ENCODE measurements at places on chromosomes 1 and 21.

DNA sequence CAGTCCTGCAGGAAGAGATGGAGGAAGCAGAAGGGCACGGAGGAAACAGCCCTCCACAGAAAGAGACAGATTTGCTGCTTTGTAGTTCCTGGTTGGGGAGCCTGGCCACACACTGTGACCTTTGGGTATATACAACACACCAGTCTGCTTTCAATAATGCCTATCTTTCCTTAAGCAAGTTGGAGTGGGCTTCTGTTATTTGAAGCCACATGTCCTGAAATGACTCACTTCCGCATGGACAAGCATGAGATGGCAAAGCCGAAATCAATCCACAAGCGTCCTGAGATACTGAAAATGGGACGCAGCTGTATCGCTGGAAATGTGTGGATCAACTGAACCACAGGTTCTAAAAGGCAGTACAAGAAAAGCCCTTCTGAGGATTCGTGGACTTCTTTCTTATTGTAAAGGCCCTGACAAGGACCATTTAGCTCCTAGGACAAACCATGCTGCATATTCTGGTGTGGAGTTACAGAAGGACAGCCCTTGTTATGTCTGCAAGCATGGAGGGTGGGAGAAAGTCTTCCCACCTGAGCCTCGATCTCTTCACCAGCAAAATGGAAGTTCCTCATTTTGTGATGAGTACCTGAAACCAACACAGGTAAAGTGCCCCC lies 22.7 kb upstream of the FHAD1 start:
- DNase-seq, result no peak

GRCh38 chr1:182460550-182460951 lies 10.6 kb downstream of the RGSL1 start:
- DNase-seq, result no peak

DNA sequence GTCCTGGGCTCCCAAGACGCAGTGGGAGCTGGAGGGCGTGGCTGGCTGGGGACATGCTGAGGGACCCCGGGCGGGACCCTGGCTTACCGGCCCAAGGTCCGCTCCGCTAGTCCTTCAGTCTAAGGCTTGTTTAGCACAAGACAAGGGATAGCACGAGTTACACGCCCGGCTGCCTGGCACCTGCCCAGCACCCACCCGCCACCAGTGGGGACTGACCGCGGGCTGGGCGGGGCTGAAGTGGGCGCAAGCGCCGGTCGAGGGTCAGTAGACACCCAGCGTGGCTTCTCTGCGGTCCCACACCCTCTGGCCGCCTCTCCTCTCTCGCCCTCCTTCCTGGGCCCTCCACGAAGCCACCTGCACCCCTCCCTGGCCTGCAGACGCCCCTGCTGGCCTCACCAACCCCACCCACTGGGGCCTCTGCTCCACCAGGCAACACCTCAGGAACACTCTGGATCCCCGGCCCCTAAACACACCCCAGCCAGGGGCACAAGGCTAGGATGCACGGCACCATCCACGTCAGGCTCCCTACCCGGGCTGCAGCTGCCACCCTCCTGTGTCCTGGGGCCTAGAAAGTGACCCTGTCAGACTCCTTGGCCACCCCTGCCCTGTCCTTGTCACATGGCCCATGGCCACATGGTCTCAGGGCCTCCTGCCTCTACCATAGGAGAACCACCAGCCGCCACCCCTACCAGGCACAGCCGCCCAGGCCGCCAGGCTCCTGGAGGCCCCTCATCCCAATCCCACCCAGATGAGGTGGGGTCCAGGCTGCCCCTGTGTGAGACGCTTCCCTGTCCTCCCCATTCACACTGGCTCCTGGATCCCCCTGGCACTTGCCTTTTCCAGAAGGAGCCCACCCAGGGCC lies 6.1 kb downstream of the TAS1R3 start:
- no peak for DNase-seq

- DNase-seq, result peak; percentile 40
Observed at GRCh38 chr1:74771913-74772515, 39.1 kb downstream of the TYW3 start.

DNA sequence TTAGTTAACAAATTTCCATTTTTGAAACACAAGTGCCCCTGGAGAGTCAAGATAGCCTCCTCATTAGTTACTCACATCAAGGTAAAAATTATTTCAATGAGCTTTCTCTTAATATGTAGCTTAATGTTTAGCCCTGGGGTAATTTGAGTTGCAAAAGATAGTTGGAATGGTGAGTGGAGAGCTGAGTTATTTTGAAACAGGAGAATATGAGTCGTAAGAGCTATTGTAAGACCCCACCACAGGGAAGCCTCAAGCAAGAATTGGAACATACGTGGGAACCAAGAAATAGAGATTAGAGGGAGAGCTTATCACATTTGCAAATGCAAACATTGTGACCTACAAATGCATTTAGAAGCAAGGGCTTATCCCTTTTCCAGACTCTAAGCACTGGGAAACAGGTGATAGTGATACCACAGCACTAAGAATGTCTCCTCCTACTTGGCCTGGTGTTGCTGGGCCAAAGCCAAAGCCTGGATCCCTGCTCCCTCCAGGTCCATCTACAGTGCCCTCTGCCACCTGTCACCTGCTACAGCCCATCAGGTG lies 635.1 kb downstream of the PTPRC start:
- no peak for DNase-seq

DNA sequence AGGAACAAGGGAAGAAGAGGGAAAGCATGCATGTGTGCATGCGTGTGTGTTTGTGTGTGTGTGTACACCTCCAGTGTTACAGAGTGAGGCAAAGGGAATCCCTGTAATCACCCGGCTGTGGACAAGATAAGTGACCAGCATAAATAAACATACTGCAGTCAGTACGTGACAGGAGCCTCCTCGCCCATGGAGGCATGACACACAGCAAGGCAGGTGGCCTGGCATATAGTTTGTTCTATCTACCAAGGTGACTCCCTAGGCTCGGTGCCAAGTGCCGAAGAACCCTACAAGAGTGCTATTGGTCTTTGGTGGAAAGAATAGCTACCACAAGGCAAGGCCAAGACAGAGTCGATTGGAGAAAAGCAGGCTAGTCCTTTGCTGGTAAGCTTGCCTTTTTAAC lies 31.7 kb upstream of the HEATR1 start:
- no peak for DNase-seq

GRCh38 chr1:36513676-36514473 lies 31.2 kb upstream of the CSF3R start:
- no peak for DNase-seq

GRCh38 chr1:98385652-98386051 lies 275.9 kb upstream of the SNX7 start:
- no peak for DNase-seq

DNA sequence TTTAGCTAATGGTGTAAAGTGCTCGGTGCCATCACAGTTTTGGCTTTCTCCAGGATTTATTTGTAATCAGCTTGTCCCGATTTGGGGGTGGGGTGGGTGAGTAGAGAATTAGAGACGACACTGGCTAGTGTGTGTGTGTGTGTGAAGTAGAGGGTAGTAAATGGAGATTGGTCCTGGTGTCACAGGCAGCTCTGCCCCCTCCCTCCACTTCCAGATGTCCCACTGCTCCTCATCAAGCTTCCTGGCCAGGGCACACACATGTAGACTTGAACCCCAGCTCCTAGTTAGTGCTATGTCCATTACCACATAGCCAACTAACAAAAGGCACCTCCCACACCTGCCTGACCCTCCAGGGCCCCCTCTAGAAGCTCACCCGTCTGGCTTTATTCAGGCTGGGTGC lies 3.2 kb downstream of the TRNP1 start:
- no peak for DNase-seq

DNA sequence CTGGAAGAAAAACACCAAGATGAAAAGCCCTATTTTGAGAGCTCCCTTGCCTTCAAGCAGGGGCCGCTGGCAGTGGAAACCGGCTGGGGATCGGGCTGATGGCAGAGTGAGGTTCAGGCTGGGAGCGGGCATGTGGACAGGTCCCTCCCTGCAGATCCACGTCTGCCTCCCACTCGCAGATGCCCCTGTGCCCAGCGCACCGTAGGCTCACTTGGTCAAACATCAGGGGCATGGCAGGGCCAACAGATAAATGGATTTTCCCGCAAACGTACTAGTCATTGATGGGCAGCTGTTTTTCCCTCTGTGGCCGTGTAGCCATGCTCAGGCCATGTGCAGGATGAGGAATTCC lies 6.6 kb upstream of the C1orf174 start:
- no peak for DNase-seq

DNA sequence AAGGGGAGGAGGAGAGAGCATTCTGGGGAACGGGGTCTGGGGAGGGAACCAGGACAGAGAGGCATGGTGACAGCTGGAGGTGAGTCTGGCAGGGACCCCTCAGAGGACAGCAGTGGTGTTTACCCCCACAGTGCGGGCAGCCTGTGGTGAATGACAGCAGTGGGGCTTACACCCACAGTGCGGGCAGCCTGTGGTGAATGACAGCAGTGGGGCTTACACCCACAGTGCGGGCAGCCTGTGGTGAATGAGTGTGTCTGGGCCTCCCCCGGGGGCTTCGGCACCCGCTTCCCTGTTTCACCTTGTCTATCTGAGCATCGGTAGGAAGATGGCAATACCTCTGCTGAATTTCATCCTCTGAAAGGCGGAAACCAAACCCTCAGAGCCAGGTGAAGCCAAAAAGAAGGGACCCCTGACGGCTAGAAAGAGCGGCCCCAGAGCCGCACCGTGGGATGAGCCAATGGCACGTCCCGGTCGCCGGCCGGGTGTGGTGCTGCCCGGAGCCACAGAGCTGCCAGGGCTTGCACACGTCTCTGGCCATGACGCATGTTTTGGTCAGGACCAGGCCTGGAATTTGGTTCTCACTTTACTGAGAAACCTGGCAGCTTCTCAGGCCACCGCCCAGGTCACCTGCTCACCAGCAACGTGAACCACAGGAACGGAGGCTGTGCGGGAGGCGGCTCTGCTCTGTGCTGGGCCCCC lies 54.1 kb downstream of the SIK1 start:
- DNase-seq, result no peak

DNA sequence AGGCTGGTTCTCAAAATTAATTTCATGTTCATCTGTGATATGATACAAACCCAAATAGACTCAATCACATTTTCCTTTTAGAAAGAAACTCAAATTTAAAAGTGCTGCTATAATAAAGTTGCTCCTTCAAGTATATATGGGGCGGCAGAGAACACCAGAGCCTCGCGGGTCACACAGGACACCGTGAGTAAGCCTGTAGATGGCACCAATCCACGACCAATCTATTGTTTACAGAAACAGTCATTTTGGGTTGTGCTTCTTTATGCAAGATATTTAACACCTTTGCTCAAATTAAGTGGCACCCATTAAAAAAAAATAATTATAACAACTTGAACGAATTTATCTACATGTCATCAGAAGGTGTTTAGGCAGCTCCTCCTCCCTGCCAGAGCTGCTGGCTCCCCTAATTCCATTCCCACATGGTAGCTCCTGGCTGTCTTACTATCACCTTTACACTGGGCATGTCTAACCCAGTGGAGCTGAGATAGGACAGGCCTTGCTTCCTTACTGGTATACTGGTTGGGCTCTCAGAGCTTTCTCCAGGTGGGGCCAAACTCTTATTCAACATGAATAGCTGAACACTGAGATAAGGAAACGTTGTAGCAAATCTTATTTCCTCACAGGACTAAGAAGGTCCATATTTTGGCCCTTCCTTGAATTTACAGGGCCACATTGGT lies 287.0 kb downstream of the SDCCAG8 start:
- no peak for DNase-seq

DNA sequence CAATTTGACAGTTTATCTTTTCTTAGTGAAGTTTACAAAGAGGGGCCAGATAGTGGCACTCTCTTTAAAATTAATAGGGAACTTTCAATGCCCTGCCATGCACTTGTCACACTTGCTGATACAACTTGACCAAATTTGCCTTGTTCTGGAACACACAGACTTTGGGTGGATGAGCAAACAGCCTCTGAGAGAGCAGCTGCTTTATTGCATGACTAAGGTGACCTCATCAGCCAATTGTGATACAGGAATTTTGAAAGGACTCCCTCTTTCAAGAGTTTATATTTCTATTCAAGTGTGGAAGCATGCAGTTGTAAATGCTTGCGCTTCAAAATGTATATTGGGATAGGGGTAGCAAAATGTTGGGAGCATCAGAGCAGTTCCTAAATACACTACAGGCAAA lies 2.1 kb upstream of the RGS1 start:
- DNase-seq, result no peak

- no peak for DNase-seq
Observed at GRCh38 chr1:33222381-33222780, 33.9 kb upstream of the ZNF362 start.

DNA sequence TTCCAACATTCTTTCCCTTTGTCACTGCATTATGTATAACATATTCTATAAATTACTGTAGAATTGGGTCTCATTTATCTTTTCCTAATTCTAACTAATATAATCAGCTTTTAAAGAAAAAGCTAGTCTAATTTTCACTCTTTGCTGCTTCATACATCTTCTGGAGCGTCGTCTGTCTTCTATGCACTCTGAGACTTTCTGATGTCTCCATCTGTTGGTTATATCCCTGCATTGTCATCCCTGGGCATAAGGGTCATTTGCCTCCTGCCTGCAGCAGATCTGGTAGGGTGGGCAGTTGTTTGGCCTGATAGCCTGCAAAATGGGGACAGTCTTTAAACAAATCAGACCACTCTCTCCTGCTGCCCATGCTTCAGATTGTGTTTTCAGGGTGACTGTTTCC lies 40.8 kb upstream of the DYNLT5 start:
- no peak for DNase-seq

GRCh38 chr1:187840557-187840956 lies 1011.8 kb downstream of the PLA2G4A start:
- no peak for DNase-seq

GRCh38 chr1:204692841-204693356 lies 7.4 kb upstream of the LRRN2 start:
- DNase-seq, result no peak

DNA sequence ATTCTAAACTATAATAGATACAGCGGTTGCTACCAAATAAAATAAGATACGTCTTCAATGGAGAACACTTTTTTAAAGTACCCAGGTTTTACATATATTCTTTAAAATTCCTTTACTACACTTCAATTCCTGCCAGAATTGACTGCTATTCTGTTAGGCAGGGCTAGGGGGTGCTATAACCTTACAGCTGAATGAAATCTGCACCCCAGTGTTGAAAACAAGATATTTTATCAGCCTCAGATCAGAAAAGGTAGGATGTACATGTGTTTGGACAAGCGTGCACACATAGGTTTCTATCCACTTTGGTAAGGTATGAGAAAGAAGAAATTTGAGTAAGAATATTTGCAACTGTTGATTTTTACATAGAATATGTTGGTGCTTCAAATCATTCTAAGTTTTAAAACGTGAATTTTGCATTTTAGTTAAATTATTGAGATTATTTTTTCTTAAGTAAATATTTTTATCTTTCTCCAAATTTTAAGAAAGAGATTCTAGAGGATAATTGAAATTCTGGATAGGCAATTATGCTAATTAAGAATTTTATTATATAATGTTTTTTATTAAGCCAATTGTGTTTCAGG lies 490.8 kb upstream of the ADGRL4 start:
- DNase-seq, result no peak

- DNase-seq, result peak; percentile 61
Observed at GRCh38 chr1:156383023-156383422, 14.0 kb downstream of the RHBG start.

Data from CD4-positive, alpha-beta T cell treated with Interleukin-2 at 100 ng/mL for 4 hours (primary cell).